ENCODE measurements at places on chromosomes 3 and 15.

DNA sequence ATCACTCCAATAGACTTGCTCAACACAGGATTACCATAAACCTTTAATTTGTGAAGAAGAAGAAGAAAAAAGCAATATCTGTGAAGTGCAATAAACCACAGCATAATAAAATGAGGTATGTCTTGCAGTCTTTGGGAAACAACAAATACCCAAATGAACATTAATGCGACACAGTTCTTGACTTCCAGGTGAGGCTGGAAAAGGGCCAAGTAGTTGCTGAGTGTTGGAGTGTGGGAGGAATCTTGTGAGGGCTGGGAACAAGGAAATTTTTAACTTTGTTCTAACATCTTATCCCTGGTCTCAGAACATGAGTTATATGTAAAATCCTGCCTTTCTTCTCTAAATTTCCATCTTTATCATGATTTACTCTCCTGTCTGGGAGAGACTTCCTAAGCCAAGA is 206.5 kb downstream of the DTWD1 start:
- DNase-seq: no peak

DNA sequence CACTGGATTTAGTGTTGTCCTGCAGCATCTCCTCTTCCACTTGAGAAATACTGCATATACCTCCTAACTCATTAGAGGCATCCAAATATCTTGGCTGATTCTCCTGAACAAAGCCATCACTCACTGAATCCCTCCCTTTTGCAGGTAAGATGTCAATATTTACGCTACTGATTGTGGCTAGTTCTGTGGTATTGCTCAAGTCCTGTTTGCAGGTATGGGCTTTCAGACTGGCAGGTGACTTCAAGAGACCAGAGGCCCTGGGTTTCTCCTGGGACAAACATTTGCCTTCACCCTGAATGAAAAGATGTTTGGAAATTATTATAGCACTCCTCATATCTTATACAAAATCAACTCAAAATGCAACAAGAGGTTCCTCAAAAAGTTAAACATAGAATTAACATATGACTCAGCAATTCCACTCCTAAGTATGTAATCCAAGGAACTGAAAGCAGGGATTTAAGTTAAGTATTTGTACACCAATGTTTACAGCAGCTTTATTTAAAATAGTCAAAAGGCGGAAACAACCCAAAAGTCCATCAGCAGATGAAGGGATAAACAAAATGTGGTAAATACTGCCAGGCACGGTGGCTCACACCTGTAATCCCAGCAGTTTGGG is 18.6 kb downstream of the NEK4 start:
- no peak for DNase-seq

DNA sequence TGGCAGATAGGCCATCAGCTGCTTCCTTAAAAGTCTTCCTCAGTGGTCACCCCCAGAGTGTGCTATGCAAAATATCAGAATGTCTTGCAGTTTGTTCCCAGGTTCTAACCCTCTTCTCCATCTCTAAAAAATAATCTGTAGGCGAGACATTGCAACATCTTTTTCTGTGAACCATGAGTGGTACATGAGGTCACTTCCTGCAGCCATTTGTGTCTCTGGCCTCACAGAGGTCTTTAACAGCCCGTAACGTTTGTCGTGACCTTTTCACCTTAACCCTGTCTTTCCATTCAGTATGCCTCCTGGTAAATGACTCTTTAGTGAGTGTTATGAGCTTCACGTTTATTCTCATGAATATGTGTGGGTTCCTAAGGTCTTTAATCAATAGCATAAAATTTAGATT is 145.4 kb downstream of the KLHL25 start:
- DNase-seq: no peak

DNA sequence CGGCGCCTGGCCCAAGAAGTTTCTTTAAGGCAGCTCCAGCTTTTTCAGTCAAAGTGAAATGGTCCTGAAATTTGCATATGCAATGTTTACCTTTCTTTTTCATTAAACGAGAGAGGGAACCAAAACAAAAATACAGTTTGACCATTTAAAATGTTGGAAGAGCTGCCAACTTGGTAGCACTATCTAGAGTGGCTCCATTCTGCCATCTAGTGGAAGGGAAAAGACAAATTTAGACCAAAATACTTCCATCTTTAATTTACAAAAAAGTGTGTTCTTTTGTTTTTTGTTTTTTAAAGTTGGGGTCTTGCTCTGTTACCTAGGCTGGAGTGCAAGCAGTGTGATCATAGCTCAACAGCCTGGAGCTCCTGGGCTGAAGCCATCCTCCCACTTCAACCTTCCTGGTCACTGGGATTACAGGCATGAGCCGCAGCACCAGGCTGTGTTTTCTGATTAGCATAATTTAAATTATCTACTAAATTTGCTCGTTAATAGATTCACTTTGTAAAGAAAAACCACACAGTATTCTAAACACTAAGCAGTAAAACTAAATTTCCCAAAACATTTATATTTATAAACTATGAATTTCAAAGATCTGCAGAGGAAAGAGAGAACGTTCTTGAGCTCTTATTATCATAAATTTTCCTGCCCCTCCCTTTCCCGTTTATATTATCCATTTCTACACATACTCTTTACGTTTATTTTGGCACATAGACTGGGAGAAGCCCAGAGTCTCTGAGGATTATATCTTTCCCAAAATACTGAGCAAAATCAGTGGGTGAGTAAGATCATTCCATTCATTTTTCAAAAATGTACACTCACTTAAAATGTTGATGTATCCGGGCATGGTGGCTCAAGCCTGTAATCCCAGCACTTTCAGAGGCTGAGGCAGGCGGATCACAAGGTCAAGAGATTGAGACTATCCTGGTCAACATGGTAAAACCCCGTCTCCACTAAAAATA is 15.4 kb upstream of the RFC4 start:
- no peak for DNase-seq

GRCh38 chr3:80788914-80789313 is 972.5 kb downstream of the GBE1 start:
- DNase-seq: no peak

GRCh38 chr3:134085034-134085775 is 55.5 kb upstream of the SLCO2A1 start:
- no peak for DNase-seq

DNA sequence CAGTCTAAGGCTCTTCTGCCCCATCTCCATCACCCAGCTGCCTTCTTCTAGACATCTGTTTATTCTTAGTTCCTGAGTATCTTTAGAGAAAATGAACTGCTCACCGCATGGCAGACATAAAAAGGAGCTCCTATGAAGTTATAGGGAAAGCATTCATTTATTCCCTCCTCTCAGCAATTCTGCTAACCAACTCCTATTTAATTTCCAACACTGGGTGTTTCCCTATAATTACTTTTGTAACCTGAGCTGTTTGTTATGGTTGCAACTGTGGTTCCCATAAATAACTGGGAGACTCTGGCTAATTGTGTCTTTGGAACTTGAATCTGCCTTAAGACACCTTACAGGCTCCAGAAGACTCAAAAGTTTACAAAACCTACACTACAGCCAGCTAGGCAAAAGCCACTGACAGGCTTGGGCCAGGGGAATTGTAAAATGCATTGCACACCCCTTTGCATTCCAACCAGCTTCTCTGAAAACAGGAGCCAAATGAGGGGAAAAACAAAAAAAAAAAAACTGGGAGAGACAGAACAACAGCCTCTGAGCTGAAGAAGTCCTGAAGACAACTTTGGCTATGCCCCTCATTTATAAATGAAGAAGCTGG is 231.5 kb upstream of the FEZF2 start:
- no peak for DNase-seq

- no peak for DNase-seq
Observed at GRCh38 chr15:63322541-63322940, 45.1 kb downstream of the APH1B start.
